ENCODE measurements at places on chromosomes 7 and 10. TPM values are rescaled to one million over a fixed set of nuclear protein-coding genes. Genes with fewer than 3 reads are reported as not detected.

- DNase-seq: no peak
These were observed 30.8 kb upstream of the TMEM140 start for GRCh38 chr7:135117096-135117495.

Gene INHBA
- 0.07 TPM for total RNA-seq

Gene MSMB
- total RNA-seq: not detected

GRCh38 chr7:33918438-33919143 lies 13.3 kb downstream of the BMPER start:
- no peak for DNase-seq

Gene DOCK1
- 30.8 TPM for total RNA-seq

Gene FRMPD2
- total RNA-seq: not detected

- no peak for DNase-seq
These were observed 104.3 kb downstream of the AHR start for GRCh38 chr7:17402628-17403278.

Gene MRC1
- not detected for total RNA-seq

Gene RHBDD2
- total RNA-seq: 11.8 TPM

DNA sequence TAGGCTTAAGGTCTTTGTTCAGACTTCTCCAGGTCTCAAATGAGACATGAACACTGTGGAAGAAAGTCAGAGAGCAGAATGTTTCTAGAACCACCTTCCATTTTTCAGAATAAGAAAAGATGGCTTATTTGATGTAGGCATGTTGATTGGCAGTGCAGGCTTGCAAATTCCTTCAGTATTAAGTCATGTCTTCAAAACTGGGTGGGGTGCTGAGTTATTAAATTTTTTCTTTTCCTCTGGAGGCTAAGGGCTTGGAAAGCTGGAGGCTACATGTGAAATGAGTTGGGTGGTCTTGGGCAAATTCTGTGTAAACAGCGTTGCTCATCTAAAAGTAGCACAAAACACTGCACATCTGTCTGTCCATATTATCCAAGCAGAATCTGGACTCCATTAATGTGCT lies 62.8 kb downstream of the PRTFDC1 start:
- no peak for DNase-seq

Gene ZPBP
- total RNA-seq: not detected

- no peak for DNase-seq
These were observed 18.4 kb upstream of the FRMD4A start for GRCh38 chr10:14349081-14349480.

DNA sequence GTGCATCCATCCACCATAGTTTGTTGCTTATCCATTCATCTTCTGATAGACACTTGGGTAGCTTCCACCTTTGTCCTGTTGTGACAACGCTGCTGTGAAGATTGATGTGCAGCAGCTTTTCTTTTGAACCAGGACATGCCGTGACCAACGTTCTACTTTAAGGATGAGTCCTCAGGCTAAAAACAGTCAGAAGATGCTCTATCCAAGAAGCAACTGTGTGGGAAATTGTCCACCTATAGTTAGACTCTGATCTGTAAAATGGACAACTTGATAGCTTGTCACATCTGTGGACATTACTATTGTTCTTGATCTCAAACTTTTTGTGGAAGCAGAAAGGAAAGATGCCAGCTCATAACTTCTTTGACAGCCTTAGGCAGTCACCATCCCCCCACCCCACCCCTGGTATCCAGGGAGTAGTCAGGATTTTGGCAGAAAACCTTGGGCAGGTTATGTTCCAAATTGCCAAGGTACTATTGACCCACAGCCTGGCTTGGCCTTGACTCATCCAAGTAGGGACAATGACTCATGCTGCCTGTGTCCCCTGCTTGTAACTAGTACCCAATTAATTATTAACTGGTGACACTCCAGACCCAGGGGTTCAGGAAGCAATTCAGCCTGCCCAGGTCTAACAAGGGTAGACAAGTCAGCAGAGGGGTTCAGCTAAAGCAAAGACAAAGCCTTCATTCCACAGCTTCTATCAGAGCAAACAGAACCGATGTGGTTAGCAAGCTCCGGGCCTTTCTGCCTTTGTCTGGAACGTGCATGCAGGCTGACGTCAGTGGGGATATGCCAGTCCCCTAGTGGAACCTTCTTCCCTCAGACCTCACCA lies 99.6 kb upstream of the ANLN start:
- no peak for DNase-seq

- DNase-seq: no peak
These were observed 8.2 kb upstream of the DLD start for GRCh38 chr7:107882766-107883165.

Gene NAT16
- not detected for total RNA-seq

All from MG63 (cell line).